PC-3 (cell line): ENCODE measurements at places on chromosomes 2 and 18. TPM values are rescaled to one million over a fixed set of nuclear protein-coding genes. Genes with fewer than 3 reads are reported as not detected.

Gene SGO2
- 23.5 and 25.6 TPM in 2 replicates for total RNA-seq

GRCh38 chr2:72182547-72182946, 34.9 kb upstream of the CYP26B1 start:
- no peak for DNase-seq

Gene GDF7
- 0.04 TPM in 1 of 2 replicates, not detected in the other for total RNA-seq

Gene LGALSL
- total RNA-seq, result 12.1 and 16.0 TPM in 2 replicates
